ENCODE measurements at places on chromosomes 6 and 20.

GRCh38 chr6:23016696-23017095 is 447.3 kb downstream of the HDGFL1 start:
- peak; percentile 7 for DNase-seq

- DNase-seq = peak; percentile 52
Observed at GRCh38 chr6:130322673-130323268, 43.0 kb upstream of the TMEM200A start.

- no peak for DNase-seq
Observed at GRCh38 chr20:46169245-46170171, 51.4 kb downstream of the CD40 start.

GRCh38 chr6:112337209-112337638 is 9.9 kb upstream of the RFPL4B start:
- peak; percentile 83 for DNase-seq

DNA sequence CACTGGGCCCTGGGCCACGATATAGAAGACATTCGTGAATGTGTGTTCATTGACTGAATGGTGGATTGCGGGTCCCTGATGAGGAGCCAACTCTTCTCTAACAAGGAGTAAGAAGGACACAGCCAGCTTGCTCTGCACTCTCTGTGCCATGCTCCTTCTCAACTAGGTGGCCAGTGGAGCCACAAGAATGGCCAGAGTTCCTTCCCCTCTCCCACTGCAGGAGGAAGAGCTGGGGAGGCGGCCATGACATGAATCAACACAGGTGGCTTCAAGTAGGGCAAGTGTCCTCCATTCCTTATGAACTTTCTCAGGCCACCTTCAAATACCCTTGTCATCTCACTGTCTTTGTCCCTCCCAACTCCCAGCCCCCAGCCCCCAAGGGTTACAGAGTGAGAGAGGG is 305.7 kb downstream of the KIF16B start:
- no peak for DNase-seq

GRCh38 chr6:133631421-133631820 is 257.5 kb upstream of the TCF21 start:
- DNase-seq = peak; percentile 68

- no peak for DNase-seq
Observed at GRCh38 chr20:36885356-36885755, 9.4 kb downstream of the TLDC2 start.

Measured in AG08395 (cell line).